GOT3 (cell line): ENCODE measurements at places on chromosomes 1 and 21.
A peak's percentile ranks its signal among the peaks of the same experiment; 100 is the strongest.

- DNase-seq, result no peak
Measured at GRCh38 chr21:46567348-46567747, 37.5 kb downstream of the S100B start.

- DNase-seq, result no peak
Measured at GRCh38 chr1:247542811-247543210, 6.1 kb upstream of the GCSAML start.

DNA sequence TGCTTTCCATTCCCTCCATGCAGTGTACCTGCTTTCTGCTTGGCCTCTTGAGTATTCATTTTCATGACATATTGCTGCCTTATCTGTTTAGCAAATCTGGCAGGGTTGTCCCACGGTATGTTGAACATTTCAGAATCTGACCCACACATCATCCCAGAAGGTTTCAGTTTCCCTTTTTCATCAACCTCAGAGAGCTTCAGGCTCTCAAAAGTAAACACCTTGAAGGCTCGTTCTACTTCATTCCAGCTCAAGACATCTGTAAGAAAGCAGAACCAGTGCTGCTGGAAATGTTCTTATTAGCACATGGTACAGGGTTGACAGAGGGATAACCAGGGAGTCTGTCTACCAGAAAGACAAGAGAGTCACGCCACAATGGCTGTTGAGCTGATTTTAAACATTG lies 103.6 kb downstream of the SPAG17 start:
- no peak for DNase-seq

DNA sequence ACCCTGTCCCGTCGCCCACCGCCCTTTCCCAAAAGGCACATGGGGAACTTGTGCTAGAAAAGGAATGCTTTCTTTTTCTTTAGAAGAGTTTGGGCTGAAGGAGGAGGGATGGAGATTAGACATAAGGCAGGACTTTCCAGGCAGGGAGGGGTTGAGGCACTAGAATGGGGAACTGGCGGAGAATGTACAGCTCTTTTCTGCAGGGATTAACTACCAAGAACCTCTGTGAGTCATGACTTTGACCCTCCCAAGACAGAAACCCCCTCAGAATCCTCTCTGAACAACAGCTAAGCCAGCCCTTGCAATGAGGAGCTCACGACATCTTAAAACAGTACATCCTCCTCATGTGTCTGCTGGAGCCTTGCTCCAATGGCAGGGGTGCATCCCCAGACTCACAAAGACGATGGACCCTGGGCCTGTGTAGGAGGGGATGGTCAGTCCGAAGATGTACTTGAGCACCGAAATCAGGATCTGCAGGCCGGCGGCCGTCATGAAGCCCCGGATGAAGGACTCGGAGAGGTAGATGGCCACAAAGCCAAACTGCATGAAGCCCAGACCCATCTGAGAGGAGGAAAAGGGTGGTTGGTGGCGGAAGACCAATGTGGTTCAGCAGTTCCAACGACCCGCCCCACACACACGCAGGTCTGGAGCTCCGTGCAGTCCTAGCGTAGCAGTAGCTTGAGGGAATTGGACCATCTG lies 13.6 kb downstream of the SLC26A9 start:
- no peak for DNase-seq

- DNase-seq, result no peak
Measured at GRCh38 chr21:46189213-46189958, 5.1 kb upstream of the SPATC1L start.

- DNase-seq, result no peak
Measured at GRCh38 chr1:95451054-95451453, 217.0 kb downstream of the RWDD3 start.

DNA sequence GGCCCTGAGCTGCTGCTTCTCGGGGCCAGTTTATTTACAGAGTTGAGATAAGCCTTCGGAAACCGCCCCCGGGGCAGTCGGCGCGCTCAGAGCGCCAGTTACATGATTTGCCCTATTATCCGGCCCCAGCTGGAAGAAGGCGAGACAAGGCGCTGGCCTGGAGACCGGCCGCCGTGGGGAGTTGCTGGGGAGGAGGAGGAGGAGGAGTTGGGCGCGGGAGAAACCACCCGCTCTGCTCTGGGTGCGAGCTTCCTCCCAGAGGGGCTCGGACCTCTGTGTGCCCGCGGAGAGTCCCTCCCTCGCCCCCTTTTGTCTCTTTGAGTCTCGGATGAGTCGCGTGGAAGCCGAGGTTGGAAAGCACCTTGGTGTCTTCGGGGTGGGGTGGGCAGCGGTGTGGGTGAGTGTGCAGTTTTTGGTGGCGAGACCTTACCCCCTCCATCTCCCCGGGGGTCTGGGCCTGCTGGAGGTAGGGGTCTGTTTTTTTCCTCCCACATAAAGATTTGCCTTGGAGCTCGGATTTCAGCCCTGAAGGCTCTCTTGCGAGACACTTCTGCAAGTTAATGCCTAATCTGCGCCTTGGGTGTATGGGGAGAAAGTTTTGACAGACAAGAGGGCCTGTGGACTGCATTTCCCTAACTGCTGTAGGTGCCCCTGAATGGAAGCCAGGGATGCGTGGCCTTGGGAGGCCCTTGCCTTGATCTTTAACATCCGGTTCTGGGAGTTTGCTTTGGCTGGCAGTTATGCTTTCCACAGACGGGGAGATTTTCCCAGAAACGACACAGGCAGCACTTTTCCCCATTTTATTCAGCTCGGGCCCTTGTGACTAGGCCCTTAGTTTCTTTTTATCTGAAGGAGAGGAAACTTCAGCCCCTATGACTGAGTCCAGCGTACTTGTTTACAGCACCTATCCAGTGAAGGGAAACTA lies 80.0 kb downstream of the NDUFS5 start:
- peak; percentile 31 for DNase-seq

GRCh38 chr1:59690171-59690930 lies 124.4 kb upstream of the HOOK1 start:
- no peak for DNase-seq

GRCh38 chr1:9902060-9902452 lies 8.0 kb downstream of the CTNNBIP1 start:
- DNase-seq, result no peak

GRCh38 chr1:179337288-179337687 lies 28.5 kb upstream of the AXDND1 start:
- DNase-seq, result no peak

GRCh38 chr1:20921285-20921684 lies 134.2 kb upstream of the HP1BP3 start:
- DNase-seq, result no peak

GRCh38 chr1:64046891-64047290 lies 156.5 kb upstream of the UBE2U start:
- no peak for DNase-seq

DNA sequence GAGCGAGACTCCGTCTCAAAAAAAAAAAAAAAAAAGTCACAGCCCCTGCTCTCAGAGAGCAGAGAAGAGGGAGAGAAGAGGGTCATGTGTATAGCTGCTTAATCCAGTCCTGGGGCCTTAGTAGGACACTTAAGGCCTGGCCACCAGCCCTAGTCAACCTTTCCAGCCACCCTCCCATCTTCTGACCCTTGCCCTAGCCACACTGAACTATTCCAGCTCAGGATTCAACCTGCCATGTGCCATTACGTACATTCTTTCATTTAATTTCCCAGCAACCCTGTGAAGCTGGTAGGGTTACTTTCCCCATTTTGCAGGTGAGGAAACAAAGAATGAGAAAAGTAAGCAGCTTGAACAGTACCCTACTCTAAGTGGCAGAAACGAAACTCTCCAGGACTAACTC lies 9.0 kb downstream of the FOXO6 start:
- no peak for DNase-seq

DNA sequence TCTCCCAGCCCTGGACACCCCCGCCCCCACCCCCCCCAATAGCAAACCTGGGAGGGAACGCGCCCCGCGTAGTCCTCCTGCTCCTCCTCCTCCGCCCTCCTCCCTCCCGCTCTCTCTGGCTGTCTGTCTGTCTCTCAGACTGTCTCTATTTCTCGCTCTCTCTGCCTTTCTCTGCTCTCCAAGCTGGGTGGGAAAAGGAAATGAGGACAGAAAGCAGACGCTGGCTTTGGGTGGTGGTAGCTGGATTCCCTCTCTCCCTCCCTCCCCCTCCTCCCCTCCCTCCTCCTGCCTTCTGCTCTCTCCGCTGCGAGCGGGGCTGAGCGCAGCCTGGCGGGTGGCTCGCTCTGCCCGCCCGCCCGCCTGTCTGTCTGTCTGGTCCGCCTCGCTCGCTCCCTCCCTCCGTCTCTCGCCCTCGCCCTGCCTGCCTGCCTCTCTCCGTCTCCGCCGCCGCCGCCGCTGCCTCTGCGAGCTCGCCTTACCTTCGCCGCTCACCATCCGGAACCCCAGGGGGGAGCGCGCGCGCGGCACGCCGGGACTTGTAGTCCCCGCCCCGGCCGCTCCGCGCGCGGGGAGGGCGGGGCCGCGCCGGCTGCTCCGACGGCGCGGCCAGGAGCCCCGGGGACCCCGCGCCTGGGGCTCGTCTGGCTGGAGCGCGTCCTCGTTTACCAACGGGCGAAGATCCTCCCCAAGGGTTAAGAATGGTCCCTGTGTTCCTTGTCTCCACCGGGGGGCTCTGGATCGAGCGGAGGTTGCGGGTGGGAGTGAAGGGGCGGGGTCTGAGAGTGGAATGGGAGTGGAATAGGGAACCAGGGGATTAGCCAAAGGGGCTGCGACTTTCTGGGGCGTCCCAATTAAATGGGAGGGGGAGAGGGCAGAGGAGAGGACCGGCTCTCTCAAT lies at the start of gene AHDC1:
AHDC1 (minus strand) TSS at position 464 of the 898 bp plus-strand sequence. CDS start 52,029 bp downstream, outside the sequence.
- peak; percentile 75 for DNase-seq

DNA sequence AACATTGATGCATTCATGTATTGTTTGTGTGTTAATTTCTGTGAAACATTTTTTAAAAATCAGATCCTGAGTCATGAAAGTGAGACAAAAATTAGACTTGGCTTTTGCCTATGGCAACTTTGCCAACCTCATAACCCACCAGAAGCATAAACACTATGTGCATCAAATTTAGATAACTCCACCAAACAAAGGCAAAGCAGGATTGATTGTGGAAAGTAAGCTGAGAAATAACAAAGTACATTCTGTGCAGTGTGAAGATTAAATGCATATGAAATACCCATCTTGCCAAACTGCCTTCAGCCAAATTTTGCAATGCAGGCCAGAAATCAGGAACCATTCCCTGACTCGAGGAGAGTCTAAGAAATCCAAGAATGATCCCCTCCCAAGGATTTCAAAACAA lies 493.4 kb downstream of the AJAP1 start:
- DNase-seq, result no peak

DNA sequence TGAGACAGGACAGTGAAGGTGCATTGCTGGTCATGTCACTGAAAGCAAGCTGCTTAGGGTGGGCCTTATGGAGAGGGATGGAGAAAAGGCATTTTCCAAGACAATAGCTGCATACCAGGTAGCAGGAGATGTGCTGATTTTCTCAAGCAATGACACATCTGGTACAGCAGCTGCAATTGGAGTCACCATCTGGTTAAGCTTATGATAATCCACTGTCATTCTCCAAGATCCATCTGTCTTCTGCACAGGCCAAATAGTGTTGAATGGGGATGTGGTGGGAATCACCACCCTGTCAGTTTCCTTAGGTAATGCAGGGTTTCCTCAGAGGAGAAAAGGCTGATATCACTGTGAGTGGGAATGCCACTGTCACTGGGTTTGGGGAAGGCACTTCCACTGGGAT lies 54.6 kb downstream of the ADSS2 start:
- no peak for DNase-seq

GRCh38 chr1:85661767-85662166 lies 46.5 kb downstream of the ZNHIT6 start:
- DNase-seq, result no peak

GRCh38 chr1:22533244-22533895 lies 29.9 kb upstream of the EPHA8 start:
- no peak for DNase-seq

DNA sequence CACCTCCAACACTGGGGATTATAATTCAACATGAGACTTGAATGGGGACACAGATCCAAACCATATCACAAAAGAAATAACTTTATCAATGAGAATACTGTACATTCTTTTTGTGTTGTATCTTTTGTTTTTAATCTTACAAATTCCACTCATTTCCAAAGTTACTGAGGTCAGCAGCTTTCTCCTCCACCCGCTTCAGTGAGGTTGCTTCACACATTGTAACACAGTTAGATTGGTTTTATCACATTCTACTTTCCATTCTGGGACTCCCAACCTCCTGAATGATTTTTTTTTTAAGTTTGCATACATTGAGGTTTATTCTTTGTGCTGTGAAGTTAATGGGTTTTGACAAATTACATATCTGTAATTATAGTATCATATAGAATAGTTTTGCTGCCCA lies 43.8 kb downstream of the DDAH1 start:
- no peak for DNase-seq

DNA sequence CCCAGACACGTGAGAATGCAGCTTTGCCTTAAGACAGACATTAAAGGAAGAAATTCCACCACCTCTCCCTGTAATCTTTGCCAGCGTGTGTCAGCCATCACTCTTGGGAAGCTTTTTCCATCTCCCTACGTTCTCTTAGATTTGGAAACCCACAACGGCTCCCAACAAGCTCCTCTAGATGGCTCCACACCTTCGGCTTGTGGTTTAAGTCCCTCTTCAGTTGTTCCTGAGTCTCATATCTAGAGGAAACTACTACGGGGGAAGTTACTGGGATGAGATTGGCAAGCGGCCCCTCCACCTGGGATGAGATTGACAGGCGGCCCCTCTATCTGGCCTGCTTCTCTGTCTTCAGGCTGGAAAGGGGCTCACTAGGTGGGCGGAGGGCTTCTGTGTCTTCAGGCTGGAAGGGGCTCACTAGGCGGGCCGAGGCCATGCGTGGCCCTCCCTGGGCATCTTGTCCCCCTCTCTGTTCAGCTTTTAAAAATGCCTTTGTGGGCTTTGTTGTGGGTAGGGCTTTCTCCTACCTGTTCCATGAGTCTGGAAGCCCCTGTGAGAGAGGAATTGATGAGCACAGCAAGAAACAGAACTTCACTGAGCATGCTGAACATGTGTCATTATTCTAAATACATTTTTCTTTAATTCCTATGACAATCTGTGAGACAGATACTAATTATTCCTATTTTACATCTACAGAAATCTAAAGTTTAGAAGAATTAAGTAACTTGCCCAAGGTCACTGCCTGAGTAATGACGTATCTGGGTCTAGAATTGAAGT lies 670.5 kb downstream of the KIF26B start:
- DNase-seq, result no peak

- DNase-seq, result no peak
Measured at GRCh38 chr1:243364330-243364729, 108.5 kb downstream of the SDCCAG8 start.

- no peak for DNase-seq
Measured at GRCh38 chr1:230421481-230421880, 4.7 kb downstream of the PGBD5 start.

- no peak for DNase-seq
Measured at GRCh38 chr1:154403261-154403943, 1.7 kb upstream of the IL6R start.

DNA sequence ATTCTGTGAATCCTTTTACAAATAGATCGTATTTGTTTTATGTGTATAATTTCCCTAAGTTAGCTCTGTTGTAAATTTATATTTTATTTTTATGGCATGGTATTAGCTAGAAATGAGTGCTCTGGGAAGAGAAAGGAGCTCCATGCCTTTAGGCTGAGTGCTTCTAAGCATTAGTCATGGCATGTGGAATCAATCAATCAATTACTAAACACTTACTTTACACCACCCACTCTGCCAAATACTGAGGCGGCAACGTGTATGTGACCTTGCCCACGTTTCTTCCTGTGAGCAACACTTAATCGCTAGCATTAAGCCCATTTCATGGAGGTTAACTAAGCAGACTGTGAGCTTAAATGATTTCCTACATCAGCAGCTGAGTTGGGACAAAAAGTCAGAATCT lies 7.2 kb upstream of the BECN2 start:
- DNase-seq, result no peak
